Cortex of kidney (tissue), 1 donor: ENCODE measurements at places on chromosomes 3 and 15.

GRCh38 chr3:112293368-112294321 lies at the start of gene SLC9C1:
TSS of gene SLC9C1 (minus strand) at chr3:112294216. CDS start at chr3:112286791, 7,425 bp downstream.
- no peak for DNase-seq

DNA sequence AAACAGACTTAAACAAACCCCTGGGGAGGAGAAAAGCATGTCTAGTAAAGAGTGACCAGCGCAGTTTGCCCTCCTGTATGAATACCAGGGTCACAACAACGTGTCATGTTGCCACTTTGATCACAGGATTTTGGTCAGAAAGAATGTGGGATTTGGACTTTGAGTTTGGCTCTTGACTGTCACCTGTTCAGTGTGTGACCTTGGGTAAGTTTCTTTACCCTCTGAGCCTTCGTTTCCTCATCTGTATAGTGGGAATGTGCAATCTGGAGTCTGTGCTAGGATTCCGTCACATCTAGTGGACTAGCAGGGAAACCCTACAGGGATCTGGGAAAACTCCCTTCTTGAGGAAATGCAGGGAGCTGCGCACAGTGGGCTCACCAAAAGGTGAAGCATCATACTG lies 63.6 kb downstream of the CCNL1 start:
- no peak for DNase-seq

DNA sequence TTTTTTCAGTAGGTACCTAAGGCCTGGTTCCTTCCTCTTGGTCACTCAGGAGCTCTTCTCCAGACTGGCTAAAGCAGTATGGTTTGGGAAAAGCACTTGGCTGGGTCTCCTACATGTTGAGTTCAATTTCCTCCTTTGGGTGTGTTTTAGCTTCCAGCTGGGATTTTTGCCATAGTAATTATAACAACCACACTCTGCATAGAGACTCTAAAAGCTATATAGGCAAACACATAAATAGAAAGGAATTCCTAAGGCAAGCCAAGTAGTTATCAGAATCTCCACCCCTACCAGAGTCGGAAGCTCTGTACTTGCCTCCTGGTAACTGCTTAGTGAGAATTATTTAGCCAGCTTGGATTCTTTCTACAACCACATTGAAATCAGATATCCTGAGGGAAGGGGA lies 48.6 kb downstream of the FOXL2 start:
- no peak for DNase-seq

DNA sequence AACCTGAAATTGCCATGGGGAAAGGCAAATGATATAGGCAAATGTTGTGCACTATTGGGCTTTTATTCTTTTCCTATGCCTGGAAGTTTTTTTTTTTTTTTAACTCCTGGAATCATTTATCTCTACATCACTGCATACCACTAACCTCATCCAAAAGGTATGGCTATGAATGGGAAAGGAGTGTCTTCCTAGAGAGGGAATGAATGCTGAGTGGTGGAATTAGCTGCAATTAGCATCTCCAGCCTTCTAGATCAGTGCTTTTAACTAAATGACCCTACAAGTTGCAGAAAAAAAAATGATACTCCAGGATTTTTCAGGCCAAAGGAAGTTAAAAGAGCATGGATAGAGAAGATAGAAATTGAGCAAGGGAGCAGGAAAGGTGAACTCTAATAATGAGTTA lies 429.8 kb upstream of the PDZRN3 start:
- DNase-seq, result no peak

- DNase-seq, result no peak
These were observed 68.9 kb upstream of the HERC1 start for GRCh38 chr15:63902671-63903035.

DNA sequence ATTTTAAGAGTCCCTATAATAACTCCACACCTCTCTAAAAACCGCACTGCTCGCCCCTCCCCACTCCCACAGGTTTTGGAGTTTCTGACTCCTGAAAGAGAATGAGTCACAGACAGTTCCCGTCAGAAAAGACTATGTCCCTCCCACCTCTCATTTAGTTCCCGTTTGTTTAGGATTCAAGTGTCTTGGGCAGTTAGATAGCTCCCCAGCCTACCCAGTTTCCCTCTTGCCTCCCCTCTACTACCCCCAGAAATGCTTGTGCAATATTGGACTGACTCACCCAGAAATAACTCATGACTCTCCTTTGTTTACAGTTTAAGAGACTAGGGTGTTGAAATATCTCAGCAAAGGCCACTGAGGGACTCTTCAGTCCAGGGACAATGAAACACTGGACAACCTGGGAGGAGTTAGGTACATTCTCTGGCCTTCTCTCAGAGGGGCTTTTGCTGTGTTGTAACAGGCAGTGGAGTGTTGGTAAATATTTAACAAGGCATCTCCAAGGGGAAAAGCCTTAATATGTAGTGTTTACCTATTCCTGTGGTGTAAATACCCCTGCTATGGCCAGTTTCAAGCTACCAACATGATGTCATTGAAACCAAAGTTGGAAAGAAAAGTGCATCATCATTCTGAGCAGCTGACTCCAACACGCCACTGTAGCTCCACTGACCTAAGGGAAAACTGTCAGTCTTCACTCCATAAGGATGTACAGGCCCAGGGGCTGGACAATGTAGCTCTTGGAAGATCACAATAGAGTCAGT lies 96.1 kb upstream of the CHD2 start:
- DNase-seq, result no peak

- no peak for DNase-seq
These were observed 463.4 kb downstream of the ZIC1 start for GRCh38 chr3:147872568-147872967.

- DNase-seq, result no peak
These were observed 1.3 kb downstream of the SLC7A14 start for GRCh38 chr3:170584585-170585007.

DNA sequence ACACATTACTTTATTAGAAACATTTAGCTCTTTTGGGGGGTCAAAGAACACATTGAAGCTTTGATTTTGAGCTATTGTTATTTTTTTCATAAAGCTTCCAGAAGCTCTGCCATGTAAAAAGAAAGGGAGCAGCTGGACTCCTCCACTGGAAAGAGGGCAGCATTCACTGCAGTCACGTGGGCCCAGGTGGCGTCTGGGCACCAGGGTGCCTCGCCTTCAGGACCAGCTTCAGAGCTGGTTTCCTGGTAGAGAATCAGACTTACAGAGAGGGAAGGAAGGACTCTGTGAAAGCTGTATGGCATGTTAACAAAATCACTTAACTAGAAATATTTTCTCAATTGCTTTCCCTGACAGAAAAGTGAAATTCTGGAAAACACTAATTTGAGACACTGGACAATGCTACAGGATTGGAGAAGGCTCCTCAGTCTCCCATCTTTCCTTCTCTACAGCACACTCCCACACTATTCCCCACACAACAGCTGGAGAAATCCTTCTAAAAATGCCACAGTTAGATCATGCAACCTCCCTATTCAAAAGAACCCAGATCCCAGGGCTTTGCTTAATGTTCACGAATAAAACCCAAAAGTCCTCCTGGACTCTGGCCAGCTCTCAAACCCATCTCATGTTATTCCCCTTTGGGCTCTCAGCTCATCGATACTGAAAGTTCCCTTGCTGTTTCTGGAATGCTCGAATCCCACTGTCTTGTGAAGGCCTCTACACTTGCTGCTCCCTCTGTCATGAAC lies 83.2 kb downstream of the NFKBIZ start:
- DNase-seq, result no peak

GRCh38 chr3:37899711-37900306 lies 38.1 kb downstream of the CTDSPL start:
- no peak for DNase-seq

- no peak for DNase-seq
These were observed 1.5 kb downstream of the C2CD4A start for GRCh38 chr15:62068071-62068809.

GRCh38 chr15:70269311-70269911 lies 171.7 kb upstream of the TLE3 start:
- no peak for DNase-seq

DNA sequence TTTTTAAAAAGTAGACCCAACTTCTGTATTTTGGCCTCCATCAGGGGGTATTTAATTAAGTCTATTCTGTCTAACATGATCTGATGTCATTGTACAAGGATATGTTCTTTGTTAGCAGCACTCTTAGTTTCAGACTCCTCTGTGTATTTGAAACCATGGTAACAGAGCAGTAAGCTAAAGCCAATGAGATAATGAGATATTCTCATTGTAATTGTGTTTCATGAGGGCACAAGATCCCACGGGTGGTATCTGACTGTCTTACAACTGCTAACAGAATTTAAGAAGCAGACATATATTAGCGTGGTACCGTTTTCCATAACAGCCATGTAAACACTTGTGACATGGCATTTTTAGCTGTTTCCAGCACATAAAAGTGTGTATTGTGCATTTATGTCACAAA lies 251.2 kb upstream of the VEPH1 start:
- DNase-seq, result no peak

DNA sequence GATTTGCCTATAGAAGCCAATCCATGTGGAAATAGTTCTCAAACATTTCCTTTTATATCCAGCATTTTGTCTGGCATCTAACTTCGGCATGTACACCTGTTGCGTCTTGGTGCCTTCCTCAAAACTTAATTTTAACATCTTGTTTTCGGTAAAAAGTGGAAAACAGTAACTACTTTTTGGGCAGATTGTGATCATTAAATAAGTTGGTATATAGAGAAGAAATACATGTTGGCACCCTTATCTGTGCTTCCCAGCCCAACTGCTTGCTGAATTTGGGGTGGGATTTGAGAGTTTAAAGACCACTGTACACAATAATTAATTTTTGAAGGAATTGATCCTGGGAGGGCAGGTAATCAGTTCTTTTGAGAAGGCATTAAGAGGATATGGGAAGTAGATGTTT lies 566.8 kb downstream of the PDCD6IP start:
- DNase-seq, result no peak

- DNase-seq, result no peak
These were observed 37.4 kb upstream of the KCNMB2 start for GRCh38 chr3:178498871-178499270.

DNA sequence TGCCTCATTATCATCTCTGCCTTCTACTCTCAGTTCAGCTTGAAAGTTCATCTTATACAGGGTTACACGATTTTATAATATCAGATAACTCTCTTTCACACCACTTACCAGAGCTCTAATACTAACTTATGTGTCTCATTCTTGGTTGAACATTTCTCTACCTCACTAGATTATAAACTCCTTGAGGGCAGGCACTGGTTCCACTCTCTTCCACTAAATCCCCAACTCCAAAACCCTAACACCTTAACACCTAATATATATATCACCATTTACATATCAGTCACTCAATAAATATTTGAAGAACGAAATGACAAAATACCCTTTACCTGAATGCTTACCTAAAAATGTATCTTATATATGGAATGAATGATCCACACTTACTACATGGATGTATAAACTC lies 977.2 kb downstream of the FHIT start:
- no peak for DNase-seq

GRCh38 chr3:132284781-132285619 lies 32.2 kb upstream of the ACP3 start:
- no peak for DNase-seq

- DNase-seq, result no peak
These were observed 179.4 kb upstream of the ADAMTS9 start for GRCh38 chr3:64867224-64867623.

GRCh38 chr15:68846851-68847439 lies 26.2 kb upstream of the ANP32A start:
- no peak for DNase-seq

DNA sequence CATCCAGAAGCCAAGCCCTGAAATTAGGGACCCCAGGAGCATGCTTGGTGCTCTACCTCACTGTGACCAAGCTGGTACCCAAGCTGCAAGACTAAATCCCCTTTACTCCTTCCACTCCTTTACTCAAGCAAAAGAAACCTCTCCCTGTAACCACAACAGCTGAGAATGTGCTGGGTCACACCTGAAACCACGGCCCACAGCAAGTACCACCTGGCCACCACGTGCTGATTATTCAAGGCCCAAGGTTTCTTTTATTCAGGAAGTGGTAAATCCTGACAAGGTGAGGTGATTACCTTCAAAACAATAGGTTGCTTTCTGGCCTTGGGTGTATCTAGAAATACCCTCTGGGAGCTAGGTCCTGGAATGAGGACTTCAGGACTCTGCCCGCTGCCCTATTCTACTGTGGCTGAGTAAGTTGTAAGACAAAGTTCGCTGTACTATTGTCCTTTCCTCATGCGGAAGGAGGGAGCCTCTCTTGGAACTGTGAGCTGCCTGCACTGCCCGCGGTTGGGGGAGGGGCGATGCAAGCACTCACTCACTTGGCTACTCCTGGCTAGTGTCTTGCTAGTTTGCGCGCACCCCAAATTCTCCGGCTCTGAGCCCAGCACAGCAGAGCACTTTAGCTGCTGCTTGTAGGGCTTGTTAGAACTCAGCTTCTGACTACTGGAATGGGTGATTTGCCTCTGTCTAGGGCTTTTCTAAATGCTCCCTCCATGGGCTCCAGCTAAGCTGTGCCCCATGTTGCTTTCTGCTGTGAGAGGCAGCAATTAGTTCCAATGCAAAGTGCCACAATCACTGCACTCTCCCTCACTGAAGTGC lies 487.1 kb upstream of the CNTN3 start:
- DNase-seq, result no peak

- no peak for DNase-seq
These were observed 16.4 kb upstream of the ALDH1A3 start for GRCh38 chr15:100863075-100863795.

GRCh38 chr3:42750834-42751233 lies 22.2 kb downstream of the CCDC13 start:
- DNase-seq, result no peak

DNA sequence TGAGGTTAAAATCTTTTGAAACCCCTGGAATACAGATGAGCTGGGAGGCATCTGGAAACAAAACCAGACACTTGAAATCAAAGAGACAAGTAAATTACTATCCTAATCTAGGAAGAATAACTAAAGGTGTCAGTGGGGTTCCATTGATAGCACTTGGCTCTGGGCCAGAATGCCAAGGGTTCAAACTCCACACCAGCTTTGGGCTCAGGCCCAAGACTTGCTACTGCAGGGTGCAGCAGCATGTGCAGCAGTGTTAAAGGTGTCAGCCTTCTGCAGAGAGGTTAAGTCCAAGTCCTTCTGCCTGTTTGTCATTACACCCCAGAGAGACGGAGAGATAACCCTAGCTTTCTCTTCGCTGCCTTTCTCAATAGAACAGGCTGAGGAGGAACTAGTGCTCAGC lies 273.9 kb downstream of the TIGIT start:
- DNase-seq, result no peak

DNA sequence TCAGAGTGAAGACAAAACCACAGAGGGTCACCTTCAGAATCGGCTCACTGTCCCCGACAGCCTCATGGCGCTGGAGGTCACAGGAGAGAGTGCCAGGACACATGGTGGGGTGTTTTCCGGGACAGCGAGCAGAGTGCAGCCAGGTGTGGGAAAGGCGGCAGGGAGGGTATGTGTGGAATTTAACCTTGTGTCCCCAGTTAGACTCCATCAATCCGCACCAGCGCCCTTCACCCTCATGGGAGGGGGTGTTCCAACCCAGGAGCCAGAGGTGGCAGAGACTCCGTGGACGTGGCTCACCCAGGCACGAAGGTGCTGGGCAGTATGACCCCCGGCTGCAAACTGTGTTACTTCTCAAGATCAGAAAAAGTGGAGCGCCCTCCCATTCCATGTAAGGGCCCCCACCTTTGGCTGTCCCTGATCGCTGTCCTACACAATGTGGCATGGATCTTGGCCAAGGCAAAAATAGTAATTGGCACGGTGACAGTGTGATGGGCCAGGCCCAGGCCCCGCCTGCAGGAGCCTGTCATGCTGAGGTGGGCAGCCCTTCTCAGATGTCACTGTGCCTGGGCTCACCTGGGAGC lies 190.3 kb downstream of the XXYLT1 start:
- no peak for DNase-seq
